ENCODE measurements at places on chromosomes 6 and 20.

GRCh38 chr20:38060536-38060935 lies 27.0 kb downstream of the RPRD1B start:
- DNase-seq = no peak

DNA sequence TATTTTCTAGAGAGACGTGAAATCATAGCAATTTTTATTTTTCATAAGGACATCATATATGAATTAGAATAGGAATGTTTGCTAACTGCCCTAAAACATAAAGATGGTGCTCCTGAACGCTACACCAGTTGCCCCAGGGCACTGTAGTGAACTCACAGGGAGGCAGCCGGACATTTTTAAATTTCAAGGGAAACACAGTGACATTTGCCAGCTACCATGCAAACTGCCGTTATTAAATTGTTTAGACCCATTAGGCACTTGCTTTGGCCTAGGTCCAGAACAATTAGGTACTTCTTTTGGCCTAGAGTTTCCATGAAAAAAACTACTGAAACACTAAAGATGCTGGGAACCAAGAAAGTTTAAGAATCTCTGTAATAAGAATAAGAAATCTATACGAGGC lies 24.9 kb upstream of the CFAP206 start:
- DNase-seq = no peak

- no peak for DNase-seq
These were observed 262.3 kb downstream of the TBC1D7 start for GRCh38 chr6:13066050-13066449.

- no peak for DNase-seq
These were observed 62.3 kb downstream of the FKBP5 start for GRCh38 chr6:35626401-35626800.

DNA sequence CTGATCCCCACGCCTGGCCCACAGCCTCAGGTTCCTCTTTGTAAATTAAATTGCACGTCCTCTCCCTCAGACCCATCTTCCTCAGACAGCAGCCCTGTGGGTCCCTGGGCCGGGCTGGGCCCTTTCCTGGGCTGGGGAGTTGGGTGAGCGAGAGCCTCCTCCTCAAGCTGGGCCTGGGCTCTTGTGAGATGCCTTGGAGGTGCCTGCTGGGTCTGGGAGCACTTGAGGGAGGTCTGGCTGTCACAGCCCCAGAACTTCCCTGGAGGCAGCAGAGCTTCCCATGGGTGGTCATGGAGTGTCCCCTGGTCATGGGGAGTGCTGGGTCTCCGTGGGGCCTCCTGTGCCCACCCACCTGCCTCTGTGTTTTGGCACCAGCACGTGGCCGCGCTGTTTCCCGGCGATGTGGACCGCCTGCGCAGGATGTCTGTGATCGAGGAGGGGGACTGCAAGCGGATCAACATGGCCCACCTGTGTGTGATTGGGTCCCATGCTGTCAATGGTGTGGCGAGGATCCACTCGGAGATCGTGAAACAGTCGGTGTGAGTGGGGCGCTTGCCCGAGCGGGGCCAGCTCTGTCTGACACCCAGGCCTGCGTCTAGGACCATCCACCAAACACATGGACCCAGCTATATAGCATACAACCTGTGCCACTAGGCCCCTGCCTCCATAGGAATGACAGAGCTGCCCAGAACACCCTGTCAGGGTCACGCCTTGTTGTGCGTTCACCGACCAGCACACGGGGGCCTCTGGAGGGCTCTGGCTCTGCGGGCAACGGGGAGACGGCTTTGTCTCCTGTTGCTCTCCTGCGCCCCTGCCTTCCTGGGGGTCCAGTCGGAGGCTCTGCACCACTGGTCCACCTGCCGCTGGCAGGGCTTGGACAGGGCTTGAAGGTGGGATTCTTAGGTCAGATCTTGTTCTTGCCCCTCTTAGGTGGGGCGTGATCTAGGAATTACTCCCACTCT lies 33.0 kb downstream of the PYGB start:
- DNase-seq = no peak

DNA sequence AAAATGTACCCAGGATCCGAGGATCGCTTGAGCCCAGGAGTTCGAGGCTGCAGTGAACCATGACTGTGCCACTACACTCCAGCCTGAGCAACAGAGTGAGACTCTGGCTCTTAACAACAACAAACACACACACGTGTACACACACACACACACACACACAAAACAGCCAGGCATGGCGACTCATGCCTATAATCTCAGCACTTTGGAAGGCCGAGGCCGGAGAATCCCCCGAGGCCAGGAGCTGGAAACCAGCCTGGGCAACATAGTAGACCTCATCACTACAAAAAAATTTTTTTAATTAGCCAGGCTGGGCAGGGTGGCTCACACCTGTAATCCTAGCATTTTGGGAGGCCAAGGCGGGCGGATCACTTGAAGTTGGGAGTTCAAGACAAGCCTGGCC lies 23.3 kb upstream of the ARFGEF2 start:
- no peak for DNase-seq

DNA sequence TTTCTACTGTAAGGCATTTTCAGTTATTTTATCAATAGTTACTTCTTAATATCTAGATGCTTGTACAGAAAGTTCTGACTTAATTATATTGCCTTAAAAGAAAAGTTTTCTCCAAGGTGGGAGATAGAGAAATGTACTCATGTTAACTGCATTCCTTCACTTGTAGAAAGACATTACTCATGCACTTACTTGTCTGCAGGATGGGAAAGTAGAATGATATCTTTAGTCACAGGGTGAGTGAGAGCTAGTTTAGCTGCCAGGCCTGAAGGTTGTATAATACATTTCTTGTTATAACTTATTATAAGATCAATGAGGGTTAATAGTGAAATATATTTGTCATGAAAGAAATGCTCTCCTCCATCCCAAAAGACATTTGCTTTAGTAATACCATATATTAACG lies 92.1 kb downstream of the CRYBG1 start:
- DNase-seq = no peak

DNA sequence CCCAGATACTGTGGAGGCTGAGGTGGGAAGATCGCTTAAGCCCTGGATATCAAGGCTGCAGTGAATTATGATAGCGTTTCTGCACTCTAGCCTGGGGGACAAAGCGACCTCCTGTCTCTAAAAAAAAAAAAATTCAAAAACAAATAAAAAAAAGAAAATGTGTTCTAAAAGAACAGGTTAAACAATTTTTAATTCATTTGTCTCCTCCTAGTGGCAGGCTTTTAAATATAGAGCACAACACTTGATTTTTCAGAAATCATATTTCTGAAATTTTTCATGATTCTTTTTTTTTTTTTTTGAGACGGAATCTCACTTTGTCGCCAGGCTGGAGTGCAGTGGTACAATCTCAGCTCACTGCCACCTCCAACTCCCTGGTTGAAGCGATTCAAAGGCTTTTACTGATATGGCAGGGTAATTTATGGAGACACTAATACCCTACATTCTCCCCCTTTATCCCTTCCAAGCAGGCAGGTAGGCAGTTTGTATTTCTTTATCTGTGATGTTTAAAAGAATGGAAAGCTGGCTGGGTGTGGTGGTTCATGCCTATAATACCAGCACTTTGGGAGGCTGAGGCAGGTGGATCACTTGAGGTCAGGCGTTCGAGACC lies 8.7 kb upstream of the GTF3C6 start:
- peak; percentile 21 for DNase-seq

- DNase-seq = no peak
These were observed 93.0 kb downstream of the HUS1B start for GRCh38 chr6:563863-564262.

DNA sequence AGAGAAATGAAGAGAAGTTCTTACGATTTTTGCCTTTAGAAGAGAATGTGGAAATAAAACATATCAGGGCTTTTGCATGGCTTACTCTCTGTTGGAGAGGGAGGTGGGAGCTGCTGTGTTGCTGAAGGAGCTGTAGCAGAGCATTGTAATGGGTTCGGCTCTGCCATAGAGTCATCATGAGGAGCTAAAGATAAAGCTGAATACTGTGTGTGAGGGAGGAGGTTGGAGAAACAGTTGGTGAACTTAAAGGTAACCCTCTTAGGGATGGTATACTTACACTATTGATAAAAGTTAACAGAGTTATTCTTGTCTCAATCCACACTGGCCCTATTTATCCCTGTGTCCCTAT lies 34.8 kb downstream of the CTNNBL1 start:
- DNase-seq = peak; percentile 21

DNA sequence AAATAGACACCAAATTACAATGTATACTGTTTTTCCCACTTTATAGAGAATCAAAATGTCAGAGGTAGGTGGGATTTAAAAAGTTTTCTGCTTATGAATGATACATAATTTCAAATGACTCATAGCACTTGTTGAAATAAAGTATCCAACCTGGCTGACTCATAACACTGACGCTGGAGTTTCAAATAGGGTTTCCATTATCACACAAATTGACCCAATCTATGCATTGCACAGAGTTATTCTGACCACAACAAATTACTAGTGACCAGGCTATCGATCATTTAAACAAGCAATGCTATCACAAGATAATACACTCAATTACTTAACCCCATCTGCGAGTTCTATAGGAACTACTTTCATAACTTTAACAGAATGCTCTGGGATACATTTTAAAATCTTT lies 31.9 kb upstream of the PRELID3B start:
- DNase-seq = no peak
